ENCODE measurements at places on chromosomes 13 and 19.

- no peak for DNase-seq
Measured at GRCh38 chr19:19402656-19403372, 2.7 kb upstream of the GATAD2A start.

DNA sequence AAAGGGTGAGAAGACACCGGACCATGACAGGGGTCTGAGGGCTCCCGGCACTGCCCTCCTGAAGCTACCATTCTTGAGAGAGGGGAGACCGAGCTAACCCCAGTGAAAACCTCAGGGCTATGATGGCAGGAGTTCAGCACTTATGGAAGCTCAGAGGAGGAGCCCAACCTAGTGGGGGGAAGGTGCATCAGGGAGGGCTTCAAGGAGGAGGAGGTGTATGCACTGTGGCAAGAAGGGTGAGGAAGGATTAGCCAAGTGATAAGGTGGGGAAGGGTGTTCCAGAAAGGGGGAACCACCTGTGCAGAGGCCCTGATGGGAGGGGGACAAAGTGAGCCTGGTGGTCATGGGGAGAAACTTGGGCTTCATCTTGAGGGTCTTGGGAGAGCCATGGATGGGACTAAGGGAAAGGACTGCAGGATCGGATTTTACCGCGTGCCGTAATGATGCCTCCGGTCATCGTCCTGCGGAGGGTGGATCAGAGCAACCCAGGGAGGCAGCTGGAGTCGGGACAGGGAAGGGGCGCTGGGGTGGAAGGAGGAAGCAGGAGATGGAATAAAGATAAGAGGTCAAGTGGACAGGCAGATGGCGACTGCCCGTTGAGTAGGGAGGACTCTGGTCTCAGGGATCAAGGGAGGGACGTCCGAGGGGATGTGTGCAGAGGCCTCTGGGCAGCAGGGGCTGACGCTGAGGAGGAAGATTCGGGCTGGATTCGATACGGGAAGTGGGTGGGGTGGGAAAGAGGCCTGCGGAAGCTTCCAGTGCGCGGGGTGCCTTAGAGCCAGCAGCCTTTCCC, 13.3 kb upstream of the PSMD8 start:
- no peak for DNase-seq

DNA sequence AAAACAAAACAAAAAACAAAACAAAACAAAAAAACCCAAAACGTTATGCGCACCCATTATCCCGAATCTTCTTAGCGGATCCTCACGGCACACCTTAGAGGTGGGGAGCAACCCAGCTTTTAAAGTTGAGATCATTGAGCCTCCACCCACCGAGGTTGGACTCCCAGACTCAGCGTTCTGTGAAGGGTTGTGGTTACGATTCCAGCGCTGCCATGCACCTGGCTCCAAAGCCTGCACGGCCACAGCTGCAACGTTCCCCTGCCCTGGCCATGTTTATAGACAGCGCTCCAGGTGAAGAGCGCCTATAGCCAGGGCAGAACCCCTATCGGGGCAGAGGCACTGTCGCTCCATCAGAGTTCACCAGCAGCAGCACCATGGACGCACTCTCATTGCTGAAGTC, 18.7 kb upstream of the LILRA2 start:
- no peak for DNase-seq

DNA sequence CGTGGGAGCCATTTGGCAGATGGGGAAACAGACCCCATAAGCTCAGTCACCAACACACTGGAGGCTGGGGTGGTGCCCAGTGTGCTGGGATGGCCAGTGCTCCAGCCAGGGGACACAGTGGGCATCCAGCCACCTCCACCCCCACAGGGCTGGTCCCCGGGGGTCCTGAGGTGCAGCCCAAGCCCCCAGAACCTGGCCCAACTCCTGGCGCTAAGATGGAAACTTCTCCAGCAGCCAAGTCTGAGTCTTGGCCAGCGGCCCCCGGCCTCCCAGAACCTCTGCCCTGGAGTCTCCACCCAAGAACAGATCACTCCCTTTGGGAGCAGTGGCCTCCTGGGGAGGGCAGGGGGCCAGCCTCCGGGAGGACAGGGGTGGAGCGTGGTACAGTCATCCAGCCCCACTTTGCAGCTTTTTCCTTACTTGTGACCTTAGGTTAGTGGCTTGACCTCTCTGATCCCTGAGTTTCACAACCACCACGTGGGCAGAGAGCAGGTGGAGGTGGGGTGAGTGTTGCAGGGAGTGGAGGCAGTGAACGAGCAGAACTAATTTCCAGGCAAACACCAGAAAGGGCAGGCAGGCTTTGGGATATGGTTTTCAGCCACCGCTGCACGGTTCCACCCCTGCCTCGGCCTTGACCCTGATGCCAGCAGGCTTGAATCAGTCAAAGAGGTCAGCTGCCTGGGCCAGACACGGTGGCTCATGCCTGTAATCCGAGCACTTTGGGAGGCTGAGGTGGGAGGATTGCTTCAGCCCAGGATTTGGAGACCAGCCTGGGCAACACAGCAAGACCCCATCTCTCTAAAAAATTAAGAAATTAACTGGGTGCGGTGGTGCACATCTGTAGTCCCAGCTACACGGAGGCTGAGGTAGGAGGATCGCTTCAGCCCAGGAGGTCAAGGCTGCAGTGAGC, 4.3 kb upstream of the NRTN start:
- no peak for DNase-seq

GRCh38 chr13:80428349-80429096, 87.6 kb upstream of the SPRY2 start:
- no peak for DNase-seq

GRCh38 chr19:32296694-32297093, 48.7 kb upstream of the ZNF507 start:
- DNase-seq: no peak

GRCh38 chr19:6837525-6837924, 49.9 kb upstream of the ADGRE1 start:
- DNase-seq: no peak

DNA sequence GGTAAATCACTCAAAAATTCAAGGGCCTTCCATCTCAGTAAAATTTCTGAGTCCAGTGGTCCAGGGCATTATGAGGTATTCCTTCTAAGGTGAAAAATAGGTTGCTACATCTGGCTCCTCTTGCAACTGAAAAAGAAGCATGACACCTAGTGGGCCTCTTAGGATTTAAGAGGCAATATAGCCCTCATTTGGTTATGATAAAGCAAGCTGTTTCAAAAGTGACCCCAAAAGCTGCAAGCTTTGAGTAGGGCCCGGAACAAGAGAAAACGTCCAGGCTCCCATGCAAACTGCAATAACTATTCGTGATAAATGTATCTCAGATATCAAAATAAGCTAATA, 1910.2 kb upstream of the PRR20A start:
- no peak for DNase-seq

GRCh38 chr13:113411216-113412023, 41.9 kb downstream of the ADPRHL1 start:
- DNase-seq: no peak

GRCh38 chr13:109541081-109541480, 245.3 kb downstream of the IRS2 start:
- no peak for DNase-seq

DNA sequence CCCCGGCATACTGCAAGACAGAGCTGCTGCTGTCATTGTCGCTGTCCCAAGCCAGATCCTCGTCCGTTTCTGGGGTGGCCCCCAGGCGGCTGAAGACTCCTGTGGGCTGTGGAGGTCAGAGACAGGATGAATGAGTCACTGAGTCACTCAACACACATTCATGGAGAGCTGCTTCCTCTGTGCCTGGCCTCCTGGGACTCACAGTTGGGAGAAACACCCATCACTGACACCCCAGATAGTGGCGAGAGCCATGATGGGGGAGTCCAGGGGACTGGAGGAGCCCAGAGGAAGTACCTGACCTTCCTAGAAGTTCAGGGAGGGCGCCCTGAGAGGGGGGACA, 26.0 kb downstream of the C19orf47 start:
- no peak for DNase-seq

- DNase-seq: no peak
Measured at GRCh38 chr13:52164989-52165388, 5.6 kb upstream of the NEK3 start.

GRCh38 chr19:43767316-43767715, 12.6 kb upstream of the SMG9 start:
- DNase-seq: no peak

GRCh38 chr13:50730496-50731351, 112.8 kb downstream of the DLEU7 start:
- DNase-seq: no peak

- DNase-seq: no peak
Measured at GRCh38 chr19:37874784-37875183, 31.6 kb downstream of the WDR87 start.

- DNase-seq: no peak
Measured at GRCh38 chr13:89584058-89584620, 1763.3 kb upstream of the MIR17HG start.

All from suprapubic skin (tissue), 4 donors.